ENCODE measurements at places on chromosomes 3 and 15.

DNA sequence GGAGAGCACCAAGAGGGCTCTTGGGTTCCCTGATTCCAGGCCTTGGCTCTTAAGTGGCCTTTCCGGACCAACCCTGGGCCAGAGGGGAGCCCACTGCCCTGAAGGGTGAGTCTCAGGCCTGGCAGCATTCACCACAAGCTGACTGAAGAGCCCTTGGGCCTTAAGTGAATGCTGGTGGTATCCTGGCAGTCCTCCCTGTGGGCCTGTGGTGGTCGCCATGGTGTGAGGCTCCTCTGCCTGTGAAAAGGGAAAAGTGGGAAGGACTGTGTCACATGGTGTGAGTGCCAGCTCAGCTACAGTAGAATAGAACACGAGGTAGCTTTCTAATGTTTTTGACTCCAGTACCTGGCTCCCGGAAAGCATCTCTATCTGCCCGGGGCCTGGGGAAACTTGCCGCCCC lies 15.3 kb downstream of the CHDH start:
- no peak for DNase-seq

GRCh38 chr3:121995161-121996137 lies 26.6 kb downstream of the ILDR1 start:
- DNase-seq: no peak

DNA sequence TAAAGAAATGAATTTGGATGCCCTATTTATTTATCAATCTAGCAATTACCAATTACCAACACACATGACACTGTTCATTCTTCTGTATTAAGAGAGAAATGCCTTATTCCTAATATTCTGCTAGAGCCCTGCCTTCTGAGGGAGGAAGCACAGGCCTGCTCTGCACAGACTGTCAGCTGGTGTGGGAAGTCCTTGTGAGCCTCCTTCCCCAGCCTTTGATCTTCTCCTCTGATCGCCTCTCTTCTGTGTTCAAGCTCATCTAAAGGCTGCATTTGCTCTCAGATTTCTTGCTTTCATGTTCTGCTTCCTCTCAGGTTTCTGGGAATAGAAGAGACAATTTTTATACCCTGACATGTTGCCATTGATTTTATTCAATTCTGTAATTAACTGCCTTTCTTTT lies 290.6 kb upstream of the UMPS start:
- no peak for DNase-seq

DNA sequence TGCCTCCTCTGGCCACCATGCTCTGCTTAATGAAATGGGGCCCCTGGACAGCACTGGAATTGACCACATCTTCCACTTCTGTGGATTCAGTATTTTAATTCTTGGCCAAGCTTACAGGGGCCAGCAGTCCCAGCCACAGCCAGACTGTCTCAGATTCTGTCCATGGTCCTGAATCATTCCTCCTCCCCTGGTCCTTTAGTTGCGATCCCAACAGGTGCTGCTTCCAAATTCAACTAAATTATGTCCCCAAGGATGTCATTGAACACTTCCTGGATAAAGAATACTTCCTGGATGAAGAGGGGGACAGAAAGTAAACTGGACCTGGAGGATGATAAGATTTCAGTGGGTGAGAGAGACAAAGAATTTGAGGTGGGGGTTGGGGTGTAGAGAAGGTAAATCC lies 111.1 kb upstream of the FOXB1 start:
- no peak for DNase-seq

DNA sequence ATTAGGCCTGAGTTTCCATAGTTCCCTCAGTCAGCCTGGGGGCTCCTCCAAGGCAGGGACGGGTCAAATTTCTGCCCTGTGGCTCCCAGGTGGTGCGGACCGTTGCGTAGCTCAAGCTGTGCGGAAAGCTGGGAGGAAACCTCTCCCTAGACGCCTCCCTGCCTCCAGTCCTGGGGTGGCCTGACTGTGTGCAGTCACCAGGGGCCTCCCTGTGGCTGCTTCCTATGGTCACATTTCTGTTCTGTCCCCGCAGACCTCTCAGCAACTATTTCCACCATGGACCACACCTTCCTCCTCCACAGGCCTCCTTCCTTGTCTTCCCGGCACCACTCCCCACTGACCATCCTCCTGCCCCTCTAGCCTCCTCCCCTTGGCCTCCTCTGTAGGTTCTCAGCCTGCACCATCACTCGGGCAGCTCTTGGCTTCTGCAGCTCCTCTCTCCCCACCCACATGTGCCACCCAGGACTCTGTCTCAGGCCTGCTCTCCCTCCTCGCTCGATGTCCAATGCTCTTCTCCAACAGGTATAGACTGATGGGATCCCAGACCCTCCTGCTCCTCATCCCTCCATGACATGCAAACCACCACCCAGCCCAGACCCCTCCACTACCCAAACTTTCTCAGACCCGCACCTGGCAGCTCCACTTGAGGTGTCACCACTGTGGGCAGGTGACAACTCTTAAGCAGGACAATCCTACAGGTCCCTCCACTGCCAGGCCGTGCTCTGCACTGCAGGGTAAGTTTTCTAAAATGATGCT lies 26.9 kb upstream of the SEC13 start:
- no peak for DNase-seq

DNA sequence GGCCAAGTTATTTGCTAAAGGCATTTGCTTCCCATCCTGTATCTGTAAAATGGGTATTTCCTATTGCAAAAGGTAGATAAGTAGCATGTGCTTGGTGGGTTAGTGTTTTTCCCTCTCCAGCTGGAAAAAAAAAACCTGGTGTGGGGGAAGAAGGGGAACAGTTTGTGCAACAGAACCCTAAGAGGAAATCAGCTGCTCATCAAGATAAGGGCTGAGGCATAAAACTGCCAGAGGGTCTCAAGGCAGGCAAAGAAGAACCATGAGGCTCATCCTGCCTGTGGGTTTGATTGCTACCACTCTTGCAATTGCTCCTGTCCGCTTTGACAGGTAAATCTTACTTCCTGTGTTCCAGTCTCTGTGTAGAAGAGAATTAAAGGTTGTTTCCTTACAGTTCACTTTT lies at the start of gene CPA3:
Gene CPA3, plus strand, starts transcription at position 248 of the 400 bp plus-strand sequence. Its CDS starts 12 bp downstream, at position 260.
- no peak for DNase-seq

DNA sequence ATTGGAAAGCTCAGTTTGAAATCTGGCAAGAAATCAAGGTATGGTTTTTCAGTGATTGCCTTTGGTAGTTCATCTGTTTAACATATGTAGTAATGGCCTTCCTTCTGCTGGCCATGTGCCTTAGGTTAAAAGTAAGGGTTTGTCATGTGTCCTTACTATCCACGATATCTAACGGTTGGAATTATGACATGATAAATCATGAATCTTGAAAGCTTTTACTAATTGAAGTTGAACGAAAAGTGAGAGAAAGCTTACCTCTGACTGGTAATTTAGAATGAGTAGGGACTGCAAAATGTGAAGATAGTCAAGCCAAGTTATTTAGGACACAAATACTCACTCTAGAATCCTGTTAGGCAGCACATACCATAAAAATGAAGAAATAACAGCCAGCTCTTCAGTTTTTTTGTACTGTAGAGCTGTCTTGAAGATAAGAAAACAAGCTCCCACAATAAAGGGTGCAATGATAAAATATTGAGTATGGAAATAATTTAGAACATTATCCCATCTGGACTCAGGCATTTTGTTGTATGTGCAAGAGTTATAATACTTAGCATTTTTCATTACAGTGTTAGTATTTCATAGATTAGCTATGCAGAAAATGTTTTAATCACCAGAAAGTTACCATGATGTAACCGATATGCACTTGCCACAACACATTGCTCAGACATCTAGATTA lies 303.4 kb downstream of the ZNF385D start:
- no peak for DNase-seq

- DNase-seq: no peak
These were observed 36.9 kb downstream of the THRB start for GRCh38 chr3:24457719-24458118.

DNA sequence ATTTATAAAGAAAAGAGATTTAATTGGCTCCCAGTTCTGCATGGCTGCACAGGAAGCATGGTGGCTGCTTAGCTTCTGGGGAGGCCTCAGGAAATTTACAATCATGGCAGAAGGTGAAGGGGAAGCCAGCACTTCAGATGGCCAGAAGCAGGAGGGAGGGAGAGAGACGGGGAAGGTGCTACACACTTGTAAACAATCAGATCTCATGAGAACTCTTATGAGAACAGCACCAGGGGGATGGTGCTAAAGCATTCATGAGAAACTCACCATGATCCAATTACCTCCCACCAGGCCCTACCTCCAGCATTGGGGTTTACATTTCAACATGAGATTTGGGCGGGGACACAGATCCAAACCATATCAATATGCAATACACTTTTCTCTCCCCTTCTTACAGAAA lies 73.7 kb downstream of the ECT2 start:
- DNase-seq: no peak

DNA sequence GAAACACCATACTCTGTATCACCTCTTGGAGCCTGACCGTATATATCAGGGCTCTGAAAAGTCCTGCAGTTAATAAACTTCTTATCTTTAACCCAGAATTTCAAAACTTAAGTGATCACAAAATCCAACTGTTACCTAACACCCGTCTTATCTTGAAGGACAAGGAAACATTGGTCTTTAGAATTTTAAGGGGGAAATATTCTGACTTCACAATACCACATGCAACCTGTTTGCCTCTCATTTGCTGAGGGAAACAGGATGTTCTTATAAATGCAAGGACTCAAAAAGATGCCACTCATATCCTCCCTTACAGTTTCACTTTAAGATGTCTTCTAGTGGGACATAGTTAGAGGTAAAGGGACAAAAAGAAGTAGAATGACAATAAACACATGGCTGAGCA lies 67.9 kb downstream of the CRTC3 start:
- DNase-seq: no peak

DNA sequence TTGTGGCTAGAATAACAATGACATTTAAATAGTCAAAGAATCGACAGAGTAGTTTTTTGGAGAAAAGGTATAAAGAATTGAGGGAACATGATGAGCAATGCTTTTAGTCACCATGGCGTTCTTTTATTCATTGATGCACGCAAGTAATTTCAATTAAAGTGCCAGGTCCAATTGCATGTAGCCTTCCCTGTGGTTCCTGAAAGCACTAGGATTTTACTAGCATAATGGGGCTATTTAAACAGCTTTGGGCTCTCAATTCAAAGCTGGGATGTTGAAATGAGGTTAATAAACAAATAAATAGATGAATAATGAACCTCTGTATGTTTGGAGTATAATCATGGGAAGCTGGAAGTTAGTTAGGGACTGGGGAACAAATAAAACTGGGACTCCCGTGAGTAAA lies 121.2 kb upstream of the GAP43 start:
- no peak for DNase-seq

DNA sequence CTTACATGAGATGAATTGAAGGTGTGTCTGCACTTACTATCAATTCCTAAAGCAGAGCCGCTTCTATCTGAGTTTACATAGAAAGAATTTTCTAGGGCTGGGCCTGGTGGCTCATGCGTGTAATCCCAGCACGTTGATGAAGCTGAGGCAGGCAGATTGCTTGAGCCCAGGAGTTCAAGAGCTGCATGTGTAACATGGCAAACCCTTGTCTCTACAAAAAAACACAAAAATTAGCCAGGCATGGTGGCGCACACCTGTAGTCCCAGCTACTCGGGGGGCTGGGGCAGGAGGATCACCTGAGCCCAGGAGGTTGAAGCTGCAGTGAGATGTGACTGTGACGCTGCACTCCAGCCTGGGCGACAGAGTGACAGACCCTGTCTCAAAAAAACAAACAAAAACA lies 18.1 kb upstream of the ATP13A3 start:
- DNase-seq: no peak

GRCh38 chr3:71160785-71161546 lies 422.6 kb downstream of the FOXP1 start:
- no peak for DNase-seq

DNA sequence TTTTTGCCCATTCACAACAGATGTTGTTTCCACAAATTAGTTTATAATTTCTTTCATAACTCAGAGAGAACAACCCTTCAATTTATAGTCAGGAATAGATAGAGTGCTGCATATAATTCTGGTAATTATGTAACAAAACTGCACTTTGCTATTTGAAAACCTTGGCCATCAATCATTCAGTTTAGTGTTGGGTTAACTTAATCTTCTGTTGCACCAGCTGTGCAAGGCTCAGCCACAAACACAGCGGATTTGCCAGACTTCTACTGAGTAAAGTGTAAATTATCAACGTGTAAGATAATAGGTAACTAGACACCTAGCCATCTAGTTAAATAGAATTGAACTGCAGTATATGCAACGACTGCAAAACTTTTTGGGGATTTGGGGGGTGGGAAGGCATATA lies 1064.3 kb upstream of the EPHA6 start:
- no peak for DNase-seq

GRCh38 chr3:155370198-155370597 lies 76.7 kb upstream of the STRIT1 start:
- no peak for DNase-seq

DNA sequence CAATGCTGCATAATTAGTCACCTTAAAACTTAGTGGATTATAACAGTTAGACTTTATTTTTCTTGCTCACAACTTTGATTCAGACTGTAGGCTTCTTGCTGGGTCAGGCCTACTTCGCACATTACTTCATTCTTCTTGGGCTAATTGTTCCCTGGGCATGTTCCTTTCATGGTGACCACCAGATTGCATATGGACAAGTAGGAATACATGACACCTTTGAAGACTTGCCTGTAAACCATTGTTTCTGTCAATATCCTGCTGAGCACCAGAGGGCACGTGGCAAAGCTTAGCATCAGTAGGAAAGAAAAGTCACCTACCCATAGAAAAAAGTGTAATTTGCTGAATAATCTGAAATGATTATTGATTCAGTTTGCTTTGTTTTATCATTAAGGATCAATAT lies 54.3 kb upstream of the ROBO1 start:
- no peak for DNase-seq

- no peak for DNase-seq
These were observed at the start of gene CATSPER2 for GRCh38 chr15:43648649-43649429. Gene CATSPER2 (minus strand): TSS chr15:43648844. CDS start chr15:43648061, 783 bp downstream.

Measured in activated T-helper 9 cell treated with anti-CD3 and anti-CD28 coated beads, Interleukin-2, amount 50 U/mL, for 16 hours (primary cell).